Spinal cord (tissue), 10 donors: ENCODE measurements at places on chromosomes 11 and 22. TPM values are rescaled to one million over a fixed set of nuclear protein-coding genes. Genes with fewer than 3 reads are reported as not detected.

DNA sequence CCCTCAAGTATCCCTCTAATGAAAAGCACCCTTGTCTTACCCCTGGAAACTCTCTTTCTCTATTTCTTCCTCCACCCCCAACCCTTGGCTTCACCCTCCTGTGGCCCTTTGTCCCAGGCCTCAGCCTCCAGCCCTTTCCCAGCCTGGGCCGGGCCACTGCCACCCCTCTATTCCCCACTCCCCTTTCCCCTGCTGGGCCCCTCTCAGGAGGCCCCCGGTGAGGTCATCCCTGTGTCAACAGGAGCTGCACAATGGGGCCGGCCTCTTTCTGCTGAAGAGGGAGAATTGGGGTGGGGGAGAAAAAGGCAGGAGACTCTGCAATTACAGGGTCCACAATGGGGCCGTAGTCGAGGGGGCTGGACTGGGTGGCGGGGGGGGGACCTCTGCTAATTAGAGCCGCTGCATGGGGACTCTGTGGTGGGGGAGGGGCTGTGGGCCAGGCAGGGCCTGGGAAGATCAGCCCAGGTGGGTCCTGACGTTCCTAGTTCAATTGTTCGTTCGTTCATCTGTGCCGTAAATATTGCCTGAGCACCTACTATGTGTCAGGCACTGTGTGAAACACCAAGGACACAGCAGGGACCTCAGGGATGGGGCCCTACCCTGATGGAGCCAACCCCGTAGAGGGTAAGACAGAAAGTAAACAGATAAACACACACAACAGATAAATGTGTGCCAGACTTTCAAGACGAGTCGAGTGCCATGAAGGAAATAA, 18.5 kb upstream of the MPPED1 start:
- DNase-seq = no peak

KIF18A gene
- total RNA-seq = 8.5 TPM

GRCh38 chr11:62844154-62844553, 4.8 kb upstream of the WDR74 start:
- no peak for DNase-seq

- DNase-seq = no peak
Observed at GRCh38 chr11:129366737-129367597, 8.7 kb upstream of the BARX2 start.

MS4A2 gene
- total RNA-seq = 0.39 TPM

DNA sequence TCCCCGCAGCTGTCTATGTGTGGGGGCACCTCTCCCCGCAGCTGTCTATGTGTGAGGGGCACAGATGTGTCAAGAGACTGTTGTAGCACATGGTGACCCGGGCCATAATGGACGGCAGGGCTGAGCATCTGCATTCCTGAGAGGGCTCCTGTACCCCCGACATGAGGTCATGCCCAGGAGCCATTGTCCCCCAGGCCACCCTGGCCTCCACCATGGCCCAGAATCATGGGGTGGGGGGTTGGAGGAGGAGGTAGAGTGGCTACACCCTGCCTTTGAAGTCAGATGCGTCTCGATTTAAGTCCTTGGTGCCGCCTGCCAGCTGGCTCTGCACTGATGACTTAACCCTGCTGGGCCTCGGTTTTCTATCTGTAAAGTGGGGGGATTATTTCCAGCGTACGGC, 49.1 kb downstream of the ARHGAP8 start:
- DNase-seq = no peak

- no peak for DNase-seq
Observed at GRCh38 chr22:42844756-42845155, 12.3 kb downstream of the ARFGAP3 start.

GRCh38 chr11:78181185-78181584, 7.2 kb downstream of the KCTD21 start:
- DNase-seq = no peak

- DNase-seq = no peak
Observed at GRCh38 chr11:120969993-120970392, 53.9 kb upstream of the TBCEL start.

- no peak for DNase-seq
Observed at GRCh38 chr11:67355794-67356386, 2.5 kb upstream of the POLD4 start.

- DNase-seq = no peak
Observed at GRCh38 chr11:123211981-123212380, 16.9 kb upstream of the CLMP start.
